ENCODE measurements at places on chromosomes 11 and 22.

DNA sequence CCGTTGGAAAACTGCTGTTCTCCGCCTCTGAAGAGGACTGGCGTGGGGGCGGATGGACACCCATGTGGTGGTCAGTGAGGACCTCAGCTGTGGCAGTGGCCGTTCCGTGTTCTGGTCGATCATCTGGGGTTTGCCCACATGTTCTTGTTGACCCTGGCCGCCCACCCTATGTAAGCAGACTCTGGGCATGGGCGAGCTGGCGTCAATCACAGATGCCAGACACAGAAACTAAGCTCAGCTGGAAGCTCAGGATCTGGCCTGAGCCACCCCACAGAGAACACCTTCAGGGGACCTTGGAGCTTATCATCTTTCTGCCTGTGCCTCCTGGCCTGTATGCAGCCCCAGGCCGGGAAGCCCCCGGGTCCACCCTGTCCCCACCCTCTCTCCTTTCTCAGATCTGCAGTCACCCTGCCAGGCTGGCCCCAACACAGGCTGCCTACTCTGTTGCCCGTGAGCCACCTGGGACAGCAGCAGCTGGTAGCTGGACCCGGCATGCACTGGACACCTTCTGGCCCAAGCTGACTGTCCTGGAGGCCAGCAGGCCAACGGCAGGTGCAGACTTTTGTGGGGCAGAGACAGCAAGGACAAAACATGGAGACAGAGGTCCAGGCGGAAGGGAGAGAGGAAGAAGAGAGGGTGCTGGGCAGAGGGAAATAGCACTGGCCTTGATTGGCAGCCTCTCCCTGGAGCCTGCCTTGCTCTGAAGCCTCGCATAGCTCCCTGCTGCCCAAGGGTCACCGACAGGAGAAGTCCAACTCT lies 91.5 kb downstream of the PHF21B start:
- DNase-seq = no peak

- DNase-seq = peak; percentile 82
Measured at GRCh38 chr11:45751430-45751829, 53.5 kb upstream of the SLC35C1 start.

DNA sequence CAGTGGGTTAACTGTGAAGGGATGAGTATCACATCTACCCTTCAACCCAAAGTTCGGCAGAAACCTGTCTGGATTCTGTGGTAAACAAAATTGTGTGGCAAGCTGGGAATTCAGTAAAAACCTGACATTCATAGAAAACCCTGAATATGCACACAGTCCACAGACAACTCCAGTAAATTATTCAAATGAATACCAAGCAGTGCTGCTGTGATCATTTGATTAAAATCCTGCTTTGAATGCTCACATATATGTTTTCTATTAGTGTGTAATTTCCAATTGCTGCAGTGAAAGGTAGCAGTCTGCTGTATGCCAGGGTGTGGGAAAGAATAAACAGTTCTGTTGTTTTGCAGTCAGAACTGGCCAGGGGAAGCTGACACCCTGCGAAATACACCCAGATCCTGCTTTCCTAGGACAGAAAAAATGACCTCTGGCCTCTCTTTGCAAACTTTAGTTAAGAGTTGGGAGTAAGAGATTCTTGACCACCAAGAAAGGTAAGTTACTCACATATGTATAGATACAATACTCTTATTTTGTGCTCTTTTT lies 217.8 kb downstream of the FAM76B start:
- no peak for DNase-seq

GRCh38 chr11:120302001-120302805 lies 22.9 kb upstream of the TLCD5 start:
- DNase-seq = no peak

DNA sequence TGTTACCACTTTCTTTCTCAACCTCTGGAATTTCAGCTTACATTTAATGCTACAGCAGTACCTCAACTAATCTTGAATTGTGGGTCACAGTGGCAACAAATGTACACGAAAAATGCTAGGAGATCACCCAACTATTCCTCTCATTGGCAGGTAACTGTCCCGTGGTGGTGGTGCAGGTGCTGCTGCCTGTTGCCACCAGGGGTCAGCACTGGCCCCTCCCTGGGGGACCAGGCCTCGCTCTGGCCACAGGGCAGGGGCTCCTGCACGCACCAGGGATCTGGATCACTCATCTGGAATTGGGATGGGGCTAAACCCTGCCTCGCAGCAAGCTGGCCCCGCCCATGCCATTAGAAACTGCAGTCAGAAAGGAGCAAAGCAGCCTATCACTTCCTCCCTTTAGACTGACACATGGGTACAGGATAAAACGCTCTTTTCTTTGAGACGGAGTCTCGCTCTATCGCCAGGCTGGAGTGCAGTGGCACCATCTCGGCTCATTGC lies 6.9 kb upstream of the POLDIP3 start:
- DNase-seq = peak; percentile 67

DNA sequence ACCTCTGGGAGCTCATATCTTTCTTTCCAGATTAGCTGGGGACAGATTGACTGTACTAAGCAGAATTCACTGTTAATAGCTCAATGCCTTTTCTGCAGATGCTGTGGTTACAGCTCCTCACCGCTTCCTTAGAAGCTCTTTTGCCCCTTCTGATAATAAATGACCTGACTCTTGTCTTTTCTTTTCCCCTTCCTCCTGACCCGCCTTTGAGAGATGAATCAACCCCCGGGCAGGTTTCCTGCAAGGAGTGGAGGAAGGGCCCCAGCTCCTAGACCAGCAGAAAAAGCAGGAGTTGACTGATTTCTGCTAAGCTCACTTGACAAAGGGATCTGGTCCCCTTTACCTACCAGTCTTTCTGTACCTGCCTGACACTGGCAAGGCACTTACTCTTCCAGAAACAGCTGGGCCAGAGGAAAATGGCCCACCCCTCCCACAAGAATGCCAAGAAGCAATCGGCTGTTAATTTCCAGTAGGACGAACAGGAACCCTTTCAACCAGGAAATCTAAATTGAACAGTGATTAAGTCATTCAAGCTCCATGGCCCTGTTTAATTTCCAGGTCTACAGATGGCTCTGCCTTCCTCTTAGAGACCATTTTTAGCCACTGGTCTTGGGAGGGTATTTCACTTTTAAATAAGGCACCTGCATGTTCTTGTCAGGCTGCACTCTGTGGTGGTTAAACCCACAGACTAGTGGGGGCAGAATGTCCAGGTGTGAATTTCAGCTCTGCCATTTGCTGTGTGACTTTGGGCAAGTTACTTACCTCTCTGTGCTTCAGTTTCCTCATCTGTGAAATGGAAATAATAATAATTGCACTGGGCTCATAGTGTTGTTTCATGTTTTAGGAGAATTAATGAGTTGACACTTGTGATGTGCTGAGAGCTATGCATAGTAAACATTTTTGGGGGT lies 67.5 kb downstream of the PRR5L start:
- DNase-seq = no peak

- no peak for DNase-seq
Measured at GRCh38 chr11:6992026-6992425, 28.1 kb downstream of the ZNF214 start.

DNA sequence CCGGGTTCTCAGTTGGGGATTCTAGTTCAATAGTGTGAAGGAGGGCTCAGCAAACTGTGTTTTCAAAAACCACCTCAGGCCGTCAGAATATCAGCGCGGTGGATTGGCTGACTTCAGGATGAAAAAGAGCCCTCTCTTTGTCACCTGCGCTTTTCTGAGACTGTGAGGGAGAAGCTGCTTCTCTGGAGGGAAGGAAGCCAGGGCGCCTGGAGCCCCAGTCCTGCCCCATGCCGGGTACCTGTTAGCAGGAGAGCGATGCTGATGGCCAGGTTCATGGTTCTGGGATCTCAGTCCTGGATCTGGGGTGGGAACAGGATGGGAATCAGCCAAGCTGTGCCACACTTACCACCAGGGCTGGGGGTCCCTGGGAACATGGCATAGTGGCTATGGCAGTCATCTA lies 2.3 kb downstream of the THY1 start:
- no peak for DNase-seq

DNA sequence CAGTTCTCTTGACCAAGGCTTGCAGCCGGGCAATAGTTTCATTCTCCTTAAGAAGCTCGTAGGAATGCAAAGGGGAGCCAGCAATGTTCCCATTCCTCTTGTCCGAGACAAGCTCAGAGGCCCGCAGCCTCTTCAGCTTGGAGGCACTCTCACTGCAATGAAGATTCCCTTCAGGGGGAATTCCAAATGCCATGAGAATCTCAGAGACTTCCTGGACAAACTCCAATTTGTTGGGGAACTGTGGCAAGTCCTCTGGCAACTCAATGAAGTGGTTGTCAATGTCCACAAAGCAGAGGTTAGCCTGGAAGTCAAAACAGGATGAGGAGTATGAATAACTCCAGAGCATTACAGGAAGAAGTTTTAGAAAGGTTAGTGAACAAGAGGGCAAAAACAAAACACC lies 84.4 kb downstream of the DENND5A start:
- DNase-seq = no peak

DNA sequence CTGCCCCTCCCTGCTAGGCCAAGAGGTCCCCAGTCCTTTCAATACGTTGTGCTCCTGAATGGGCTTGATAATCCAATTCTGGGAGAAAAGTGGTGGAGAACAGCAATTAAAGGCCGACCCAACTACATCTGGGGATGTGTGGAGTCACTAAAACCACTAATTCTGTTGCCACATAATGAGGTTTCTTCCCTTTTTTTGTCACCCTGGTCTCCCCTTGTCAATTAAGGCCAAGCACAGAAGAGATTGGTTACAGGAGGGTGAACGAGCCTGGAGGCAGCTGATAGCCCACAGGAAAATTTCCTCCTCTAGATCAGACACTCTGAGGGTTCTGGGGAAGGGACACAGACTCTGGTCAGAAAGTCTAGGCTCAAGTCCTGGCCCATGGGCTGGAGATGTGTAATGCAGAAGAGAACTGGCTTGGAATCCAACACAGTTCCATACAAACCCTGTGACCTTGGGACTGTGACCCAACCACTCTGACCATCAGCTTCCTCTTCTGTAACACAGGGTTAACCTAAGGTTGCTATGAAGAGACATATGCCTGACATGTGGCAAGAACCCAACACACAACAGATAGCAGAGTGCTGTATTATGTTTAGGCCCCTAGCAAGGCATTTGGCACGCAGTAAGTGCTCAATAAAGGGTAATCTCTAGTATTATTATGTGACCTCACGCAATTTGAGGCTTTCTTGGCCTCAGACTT lies 146.4 kb downstream of the CHST1 start:
- DNase-seq = no peak

- no peak for DNase-seq
Measured at GRCh38 chr11:35190804-35191348, 51.9 kb downstream of the CD44 start.

GRCh38 chr11:2401436-2401984 lies 960 bp downstream of the TSSC4 start:
- no peak for DNase-seq

- peak; percentile 29 for DNase-seq
Measured at GRCh38 chr11:106765469-106766258, 252.6 kb downstream of the GUCY1A2 start.

DNA sequence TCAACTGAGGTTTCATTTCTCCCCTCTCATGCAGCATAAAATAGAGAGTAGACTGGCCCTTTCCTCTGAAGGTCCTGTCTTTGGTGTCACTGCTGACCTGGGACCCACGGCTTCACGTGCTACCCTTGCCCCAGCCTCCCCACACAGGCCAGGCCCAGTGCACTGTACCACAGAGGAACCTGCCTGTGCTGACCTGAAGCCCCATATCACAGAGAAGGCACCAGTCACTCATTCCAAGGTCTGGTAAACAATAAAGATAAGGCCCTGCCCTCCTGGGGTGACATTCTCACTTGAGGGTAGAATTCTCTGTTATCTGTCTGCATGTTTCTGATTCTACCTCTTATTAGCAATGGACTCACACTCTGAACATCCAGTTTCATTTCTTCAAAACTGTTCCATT lies 51.3 kb downstream of the RPL27A start:
- DNase-seq = no peak

GRCh38 chr11:109849946-109850345 lies 243.2 kb upstream of the ZC3H12C start:
- DNase-seq = peak; percentile 47

DNA sequence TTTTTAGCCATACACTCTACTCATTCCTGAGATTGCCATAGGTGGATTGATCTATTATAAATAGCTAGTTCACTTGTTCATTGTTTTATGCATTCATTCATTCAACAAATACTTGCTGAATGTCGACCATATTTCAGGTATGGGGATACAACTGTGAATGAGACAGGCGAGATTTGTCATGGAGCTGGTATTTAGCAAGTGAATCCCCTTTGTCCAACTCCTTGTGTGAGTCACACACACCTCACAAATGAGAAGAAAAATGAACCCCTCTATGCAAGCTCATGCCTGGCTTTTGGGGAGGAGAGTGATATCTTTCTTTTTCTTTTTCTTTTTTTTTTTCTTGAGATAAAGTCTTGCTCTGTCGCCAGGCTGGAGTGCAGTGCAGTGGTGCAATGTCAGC lies 1.8 kb upstream of the AMPD3 start:
- no peak for DNase-seq

GRCh38 chr11:45091563-45092403 lies 54.7 kb upstream of the PRDM11 start:
- DNase-seq = no peak

DNA sequence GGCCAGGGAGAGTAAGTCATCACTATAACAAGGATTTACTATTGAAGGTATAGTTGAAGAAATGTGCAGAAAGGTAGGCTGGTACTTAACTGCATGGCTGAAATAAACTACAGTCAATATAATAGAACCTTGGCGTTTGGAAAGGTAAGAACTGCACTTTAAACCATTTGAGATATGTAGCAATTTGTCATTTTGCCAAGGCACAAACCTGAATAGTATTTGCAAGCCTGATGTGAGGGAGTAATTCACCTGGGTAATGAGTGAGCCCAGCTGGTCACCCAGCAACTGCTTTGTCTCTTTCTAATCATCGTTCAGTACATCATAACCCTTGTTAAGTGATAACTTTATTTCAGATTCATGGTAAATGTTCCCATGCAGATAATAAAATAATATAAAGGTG lies 62.3 kb upstream of the SCUBE2 start:
- no peak for DNase-seq

GRCh38 chr11:67253872-67254624 lies 12.2 kb upstream of the GRK2 start:
- no peak for DNase-seq

DNA sequence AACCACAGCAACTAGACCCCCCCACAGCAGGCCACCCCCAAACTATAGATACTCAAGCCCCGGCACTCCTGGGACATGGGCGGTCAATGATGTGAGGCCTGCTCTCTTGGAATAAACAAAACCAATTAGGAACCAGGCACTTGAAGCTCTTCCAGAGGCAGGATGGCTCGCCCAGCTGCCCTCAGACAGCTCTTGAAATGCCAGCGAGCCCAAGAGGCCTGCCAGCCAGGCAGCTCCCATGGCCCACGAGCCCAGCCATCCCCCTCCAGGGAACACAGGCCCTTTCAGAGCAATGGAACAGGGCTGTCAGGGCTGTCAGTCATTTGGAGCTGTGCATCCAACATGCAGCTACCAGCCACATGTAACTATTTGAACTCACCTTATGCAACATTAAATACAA lies 34.0 kb upstream of the TFIP11 start:
- no peak for DNase-seq

- DNase-seq = no peak
Measured at GRCh38 chr22:29031227-29032011, 30.2 kb downstream of the C22orf31 start.

All from retina (tissue), 1 donor.